Cortex of kidney (tissue), 1 donor: ENCODE measurements at places on chromosomes 5 and 9.

GRCh38 chr9:131279863-131280570 lies 3.7 kb upstream of the FAM78A start:
- no peak for DNase-seq

GRCh38 chr5:93191035-93191817 lies 389.8 kb downstream of the NR2F1-AS1 start:
- no peak for DNase-seq

GRCh38 chr5:41793141-41793770 lies 77.0 kb downstream of the OXCT1 start:
- DNase-seq: no peak

DNA sequence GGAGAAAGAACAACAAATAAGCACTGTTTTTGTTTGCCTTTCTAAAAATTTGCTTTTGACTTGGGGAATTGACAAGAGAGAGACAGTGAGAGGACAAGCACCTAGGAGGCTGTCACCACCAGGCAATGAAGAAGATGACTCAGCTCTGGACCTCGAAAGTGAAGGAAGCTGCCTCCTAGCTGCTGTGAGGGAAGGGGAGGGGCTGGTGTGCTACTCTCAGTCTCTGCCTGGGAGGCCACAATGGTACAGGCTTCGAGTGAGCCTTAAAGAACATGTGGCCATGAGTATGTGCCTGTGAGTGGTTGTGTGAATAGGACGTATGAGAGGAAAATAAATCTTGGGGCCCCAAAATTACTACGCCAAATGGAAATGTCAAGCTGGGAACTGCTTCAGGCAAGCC lies 7.1 kb upstream of the PLK2 start:
- no peak for DNase-seq

GRCh38 chr9:124047251-124047672 lies 35.7 kb downstream of the LHX2 start:
- no peak for DNase-seq

DNA sequence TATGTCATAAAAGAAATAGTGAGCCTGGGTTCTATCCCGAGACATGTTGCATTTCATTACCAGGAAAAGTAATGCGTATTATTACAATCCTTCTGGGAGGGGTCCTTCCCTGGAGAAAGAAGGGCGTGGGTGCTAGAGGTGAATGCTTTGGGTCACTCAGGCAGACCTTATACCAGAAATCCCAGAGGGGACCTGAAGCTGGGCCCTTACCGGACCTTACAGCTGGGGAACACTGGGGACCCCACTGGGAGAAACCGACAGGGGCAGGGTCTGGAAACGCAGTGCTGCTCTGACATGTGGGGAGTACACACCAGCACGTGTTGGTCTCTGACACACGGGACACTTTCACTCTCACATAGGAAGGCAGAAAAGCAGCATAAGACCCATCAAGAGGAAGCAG lies 71.3 kb downstream of the LMNB1 start:
- DNase-seq: no peak

DNA sequence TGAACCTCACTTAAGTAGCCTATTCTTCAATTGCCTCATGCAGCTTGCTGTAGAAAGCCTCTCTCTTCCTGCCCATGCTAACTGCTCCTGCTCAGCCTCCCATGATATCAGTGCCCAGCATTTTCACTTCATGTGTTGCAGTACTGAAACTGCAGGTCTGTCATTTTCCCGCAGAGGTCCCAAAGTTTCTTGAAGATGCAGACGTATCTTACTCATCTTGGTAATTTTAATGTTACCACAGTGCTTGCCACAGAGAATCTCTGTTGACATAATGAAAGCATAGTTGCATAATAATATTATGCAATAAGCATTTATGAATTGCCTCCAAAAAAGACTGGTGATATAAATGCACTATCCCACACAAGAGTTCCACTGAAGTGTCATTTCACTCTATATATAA lies 561.1 kb upstream of the DAP start:
- no peak for DNase-seq

DNA sequence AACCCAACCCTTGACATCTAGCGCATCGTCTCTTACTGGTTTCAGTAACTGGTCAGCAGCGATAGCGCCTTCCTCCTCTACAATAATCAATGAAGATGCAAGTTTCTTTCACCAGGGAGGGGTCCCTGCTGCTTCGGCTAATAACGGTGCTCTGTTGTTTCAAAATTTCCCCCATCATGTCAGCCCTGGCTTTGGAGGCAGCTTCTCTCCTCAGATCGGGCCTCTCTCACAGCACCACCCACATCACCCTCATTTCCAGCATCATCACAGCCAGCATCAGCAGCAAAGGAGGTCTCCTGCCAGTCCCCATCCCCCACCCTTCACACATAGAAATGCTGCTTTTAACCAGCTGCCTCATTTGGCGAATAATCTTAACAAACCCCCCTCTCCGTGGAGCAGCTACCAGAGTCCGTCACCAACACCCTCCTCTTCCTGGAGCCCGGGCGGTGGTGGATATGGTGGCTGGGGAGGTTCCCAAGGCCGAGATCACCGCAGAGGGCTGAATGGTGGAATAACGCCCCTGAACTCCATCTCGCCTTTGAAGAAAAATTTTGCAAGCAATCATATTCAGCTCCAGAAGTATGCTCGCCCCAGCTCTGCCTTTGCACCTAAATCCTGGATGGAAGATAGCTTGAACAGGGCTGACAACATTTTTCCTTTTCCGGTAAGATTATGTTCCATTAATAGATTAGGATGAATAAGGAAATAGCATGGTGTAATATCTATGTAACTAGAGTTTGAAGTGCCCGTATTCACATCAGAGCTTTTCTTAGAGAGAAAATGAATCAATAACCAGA lies 2.2 kb downstream of the CPEB4 start:
- no peak for DNase-seq
